ENCODE measurements at places on chromosomes 11 and 22.
A peak's percentile ranks its signal among the peaks of the same experiment; 100 is the strongest.

GRCh38 chr22:47739291-47740015, 977.0 kb downstream of the TBC1D22A start:
- DNase-seq = no peak

DNA sequence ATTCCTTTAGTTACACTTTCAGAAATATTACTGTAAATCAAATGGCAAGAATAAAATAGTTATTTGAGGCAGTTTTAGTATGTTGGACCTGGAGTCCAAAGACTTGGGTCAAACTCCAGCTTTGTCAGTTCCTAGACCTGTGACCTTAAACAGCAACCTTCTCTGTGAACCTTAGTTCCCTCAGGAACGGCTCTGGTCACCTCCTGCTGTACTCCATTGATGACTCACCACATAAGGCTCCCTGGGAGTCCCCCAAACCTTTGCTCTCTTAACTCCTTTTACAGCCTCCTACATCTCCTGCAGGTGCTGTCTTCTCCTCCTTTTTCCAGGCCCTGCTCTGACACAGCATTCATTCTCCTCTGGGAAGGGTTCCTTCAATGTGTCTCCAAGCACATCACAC, 29.1 kb downstream of the LIMK2 start:
- DNase-seq = no peak

GRCh38 chr22:35307892-35308291, 8.2 kb downstream of the TOM1 start:
- DNase-seq = no peak

GRCh38 chr11:6332066-6332465, 11.8 kb upstream of the CAVIN3 start:
- no peak for DNase-seq

DNA sequence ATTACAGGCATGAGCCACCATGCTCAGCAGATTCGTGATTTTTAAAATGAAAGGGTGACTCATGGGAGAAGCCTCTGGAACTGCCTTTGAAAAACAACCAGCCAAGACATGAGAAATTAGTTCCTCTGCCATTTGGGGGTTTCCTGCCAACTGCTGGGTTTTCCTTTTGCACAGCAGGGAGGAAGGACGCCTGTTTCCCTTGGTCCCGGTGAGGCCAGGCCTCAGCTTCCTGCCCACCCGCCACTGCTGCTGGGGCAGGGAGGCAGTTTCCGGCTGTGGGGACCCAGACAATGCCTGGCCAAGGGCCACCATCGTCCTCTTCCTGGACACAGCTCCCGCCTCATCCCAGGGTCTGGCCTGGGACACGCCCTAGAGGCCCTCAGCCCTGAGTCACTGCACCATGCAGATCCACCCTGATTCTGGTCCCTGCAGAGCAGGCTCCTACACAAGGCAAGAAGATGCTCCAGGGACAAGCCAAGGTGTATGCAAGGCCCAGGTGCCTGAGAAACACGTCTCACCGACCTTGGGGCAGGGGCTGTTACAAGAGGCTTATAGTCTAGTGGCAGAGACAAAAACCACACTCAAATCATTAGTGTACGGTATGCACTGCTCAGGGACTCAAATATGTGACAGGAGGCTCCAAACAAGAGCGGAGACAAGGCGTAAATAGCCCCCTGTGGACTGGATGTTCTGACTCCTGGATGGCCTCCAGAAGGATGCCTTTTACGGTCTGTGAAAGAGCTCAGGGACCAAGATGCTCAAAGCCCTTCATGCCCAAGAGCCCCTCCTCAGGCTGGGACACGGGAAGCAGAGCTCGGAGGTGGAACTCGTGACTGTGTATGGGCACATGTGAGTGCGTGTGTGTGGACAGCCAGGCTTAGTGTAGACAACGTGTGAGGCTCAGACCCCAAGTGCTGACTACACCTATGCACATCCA, 10.0 kb downstream of the PPM1F start:
- no peak for DNase-seq

DNA sequence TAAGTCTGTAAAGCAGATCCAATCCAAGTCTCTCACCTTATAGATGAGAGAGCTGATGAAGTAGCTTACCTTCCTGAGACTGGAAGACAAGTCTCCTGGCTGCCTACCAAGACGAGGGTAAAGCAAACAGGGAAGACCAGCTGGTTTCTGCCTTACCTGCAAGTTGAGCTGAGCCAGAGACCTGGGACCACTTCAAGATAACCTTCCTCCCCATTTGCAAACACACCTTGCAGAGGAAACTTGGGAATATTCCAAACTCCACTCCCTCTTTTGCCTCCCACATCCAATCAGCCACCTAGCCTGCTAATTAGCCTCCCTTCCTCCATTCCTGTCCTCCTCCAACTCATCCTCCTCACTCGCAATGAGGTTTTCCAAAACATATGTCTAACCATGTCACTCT, 23.4 kb upstream of the ROBO3 start:
- no peak for DNase-seq

DNA sequence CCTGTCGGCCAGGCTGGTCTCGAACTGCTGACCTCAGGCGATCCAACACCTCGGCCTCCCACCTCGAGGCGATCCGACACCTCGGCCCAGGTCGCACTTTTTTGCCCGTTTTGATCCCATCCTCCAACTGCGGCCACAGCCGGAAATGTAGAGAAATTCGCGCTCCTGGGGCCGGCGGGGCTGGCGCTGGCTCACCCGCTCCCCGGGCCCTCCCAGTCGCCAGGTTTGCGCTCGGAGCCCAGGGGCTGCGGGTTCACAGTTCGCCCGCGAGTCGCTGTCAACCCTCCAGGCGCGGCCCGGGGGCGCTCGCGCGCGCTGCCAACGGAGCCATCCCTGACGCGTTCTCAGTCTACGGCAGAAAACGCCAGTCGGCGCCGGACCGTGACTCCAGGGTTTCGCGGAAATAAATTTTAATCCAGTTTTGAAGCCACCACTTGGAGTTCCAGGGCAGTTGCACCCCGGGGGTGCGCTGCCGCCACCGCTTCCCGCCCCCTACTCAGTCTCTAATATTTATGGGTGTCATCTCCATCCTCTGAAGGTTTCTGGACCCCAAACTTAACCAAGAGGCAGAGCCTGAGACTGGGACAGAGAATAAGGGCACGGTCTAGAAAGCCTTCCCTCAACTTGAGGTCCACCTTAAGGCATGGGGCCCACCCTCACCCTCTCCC, 1.5 kb upstream of the KLHDC7B start:
- DNase-seq = peak; percentile 69

DNA sequence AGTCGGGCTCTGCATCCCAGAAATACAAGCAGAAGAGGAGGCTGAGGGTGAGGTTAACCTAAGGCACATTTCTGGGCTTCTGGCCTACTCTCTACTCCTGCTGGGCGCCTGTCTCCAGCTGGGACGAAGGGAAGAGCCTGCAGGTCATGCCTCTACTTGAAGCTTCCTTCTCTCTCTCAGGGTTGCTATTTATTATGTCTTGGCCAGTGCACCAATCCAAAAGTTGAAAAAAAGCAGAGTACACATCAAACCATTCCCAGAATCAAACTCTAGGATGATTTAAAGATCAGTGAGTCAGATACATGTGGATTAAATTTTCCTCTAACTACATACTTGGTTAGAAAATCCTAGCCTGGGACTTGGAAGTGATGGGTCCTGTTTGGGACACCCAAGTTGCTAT, 60.2 kb upstream of the CDON start:
- no peak for DNase-seq

- no peak for DNase-seq
Measured at GRCh38 chr11:59607703-59608454, 7.7 kb downstream of the OSBP start.

DNA sequence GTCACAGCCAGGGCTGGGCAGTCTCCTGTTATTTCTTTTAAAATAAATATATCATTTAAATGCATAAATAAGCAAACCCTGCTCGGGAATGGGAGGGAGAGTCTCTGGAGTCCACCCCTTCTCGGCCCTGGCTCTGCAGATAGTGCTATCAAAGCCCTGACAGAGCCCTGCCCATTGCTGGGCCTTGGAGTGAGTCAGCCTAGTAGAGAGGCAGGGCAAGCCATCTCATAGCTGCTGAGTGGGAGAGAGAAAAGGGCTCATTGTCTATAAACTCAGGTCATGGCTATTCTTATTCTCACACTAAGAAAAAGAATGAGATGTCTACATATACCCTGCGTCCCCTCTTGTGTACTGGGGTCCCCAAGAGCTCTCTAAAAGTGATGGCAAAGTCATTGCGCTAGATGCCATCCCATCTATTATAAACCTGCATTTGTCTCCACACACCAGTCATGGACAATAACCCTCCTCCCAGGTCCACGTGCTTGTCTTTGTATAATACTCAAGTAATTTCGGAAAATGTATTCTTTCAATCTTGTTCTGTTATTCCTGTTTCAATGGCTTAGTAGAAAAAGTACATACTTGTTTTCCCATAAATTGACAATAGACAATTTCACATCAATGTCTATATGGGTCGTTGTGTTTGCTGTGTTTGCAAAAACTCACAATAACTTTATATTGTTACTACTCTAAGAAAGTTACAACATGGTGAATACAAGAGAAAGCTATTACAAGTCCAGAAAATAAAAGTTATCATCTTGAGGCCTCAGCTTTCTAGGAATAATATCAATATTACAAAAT, 13.4 kb downstream of the OR51B4 start:
- no peak for DNase-seq

DNA sequence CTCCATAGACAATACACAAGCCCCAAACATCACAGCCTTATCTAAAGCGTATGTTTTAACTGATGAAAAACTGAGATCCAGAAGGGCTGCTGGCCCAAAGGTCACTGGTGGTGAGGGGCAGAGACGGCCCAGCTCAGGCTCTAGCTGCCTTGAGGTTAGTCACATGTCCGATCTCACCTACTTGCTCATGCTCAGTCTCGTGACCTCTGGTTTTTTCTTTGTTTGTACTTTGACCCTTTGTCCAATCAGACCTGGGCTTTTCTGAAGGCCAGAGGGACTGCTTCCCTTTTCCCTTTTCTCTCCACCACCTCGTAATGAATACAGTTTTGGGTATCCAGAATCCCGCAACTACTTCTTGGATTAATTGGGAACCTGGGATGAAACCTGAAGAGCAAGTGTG, 28.6 kb downstream of the MMP20 start:
- DNase-seq = no peak

DNA sequence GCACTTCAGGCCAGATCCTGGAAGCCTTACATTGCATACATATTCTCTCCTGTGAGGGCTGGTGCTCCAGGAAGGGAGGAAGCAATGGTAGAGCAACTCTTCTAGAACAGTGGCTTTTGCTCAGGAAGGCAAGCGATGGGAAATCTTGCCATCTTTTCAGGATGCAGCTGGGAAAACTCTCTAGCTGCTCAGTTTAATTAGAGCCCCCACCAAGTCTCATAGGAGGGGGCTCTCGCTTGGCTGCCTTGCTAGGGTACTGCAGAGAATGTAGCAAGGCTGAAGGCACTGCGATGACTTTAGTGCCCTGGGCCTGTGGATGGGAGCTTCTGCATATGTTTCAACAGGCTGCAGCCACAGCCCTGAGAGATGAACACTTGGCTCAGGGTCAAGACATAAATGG, 357.2 kb upstream of the SYN3 start:
- no peak for DNase-seq

DNA sequence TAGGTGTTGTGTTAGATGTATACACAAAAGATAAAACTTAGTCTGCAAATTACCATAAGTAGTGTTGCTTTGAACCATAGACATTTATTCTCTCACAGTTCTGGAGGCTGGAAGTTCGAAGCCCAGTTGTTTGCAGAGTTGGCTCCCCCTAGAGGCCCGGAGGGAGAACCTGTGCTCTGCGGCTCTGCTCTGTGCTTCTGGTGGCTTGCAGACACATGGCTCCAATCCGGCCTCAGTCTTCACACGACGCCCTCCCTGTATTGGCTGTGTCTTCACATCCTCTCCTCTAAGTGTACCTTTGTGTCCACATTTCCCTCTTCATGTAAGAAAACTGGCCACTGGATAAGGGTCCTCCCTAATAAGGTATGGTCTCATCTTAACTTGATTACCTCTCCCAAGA, 128.4 kb downstream of the OPCML start:
- DNase-seq = no peak

- no peak for DNase-seq
Measured at GRCh38 chr11:107821199-107821927, 37.2 kb downstream of the SLC35F2 start.

DNA sequence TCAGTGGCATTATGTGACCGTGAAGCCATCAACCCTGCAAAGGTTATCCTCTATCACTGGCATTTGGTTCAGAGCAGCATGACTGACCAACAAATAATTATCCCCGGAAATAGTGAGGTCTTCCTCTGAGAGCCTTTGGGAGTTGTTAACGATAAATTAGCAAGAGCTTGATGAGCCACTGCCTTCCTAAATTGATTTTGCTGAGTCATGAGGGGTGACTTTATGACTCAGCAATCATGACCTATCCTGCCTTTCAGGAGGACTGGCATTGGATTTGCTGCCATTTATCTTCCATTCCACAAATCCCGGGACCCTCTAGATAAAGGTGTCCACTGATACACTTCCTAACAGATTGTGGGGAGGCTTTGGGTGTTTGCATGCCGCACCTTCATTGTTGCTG, 80.8 kb upstream of the MTNR1B start:
- DNase-seq = no peak

- no peak for DNase-seq
Measured at GRCh38 chr22:39493759-39494158, 8.3 kb upstream of the MIEF1 start.

DNA sequence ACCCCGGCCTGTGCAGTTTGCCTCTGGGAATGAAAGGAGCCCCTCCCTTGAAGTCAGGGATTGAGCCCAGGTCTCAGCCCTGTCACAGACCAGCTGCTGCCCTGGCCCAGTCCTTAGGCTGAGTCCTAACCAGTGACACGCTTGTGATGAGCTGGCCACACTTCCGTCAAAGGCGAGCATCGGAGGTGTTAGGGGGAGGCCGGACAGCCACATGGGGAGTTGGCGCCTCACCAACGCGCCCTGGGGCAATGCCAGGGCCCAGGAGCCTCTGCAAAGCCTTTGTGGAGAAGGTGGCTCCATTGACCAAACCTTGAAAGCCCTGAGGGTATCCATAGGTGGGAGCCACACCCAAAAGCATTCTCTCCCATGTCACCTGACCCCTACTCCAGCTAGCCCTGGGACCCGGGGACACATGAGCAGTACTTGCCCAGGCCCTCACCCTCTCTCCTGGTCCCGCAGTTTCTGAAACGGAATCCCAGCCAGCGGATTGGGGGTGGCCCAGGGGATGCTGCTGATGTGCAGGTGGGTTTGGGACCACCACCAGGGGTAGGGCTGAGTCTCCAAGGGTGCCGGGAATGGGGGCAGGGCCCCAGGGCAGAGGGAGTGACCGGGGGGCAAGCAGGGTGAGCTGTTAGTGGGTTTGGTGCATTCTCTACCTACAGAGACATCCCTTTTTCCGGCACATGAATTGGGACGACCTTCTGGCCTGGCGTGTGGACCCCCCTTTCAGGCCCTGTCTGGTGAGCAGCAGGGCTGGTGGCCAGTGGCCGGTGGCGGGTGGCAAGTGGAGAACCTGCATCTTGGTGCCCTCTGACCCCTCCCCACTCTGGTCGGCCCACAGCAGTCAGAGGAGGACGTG, 3.7 kb downstream of the PTPRCAP start:
- no peak for DNase-seq
